Mammary epithelial cell (primary cell): ENCODE measurements at places on chromosomes 12 and 14. TPM values are rescaled to one million over a fixed set of nuclear protein-coding genes. Genes with fewer than 3 reads are reported as not detected.

Gene SLC25A29
- 29.7 and 34.4 TPM in 2 replicates for total RNA-seq

Gene PRKD1
- 6.3 TPM for total RNA-seq

Gene CAPZA3
- 0.17 TPM for total RNA-seq

Gene EML5
- 0.33 TPM for total RNA-seq

Gene NINJ2
- 0.17 TPM for total RNA-seq

Gene MYF6
- not detected for total RNA-seq

Gene CD163
- 0.17 TPM for total RNA-seq

Gene TAS2R14
- 1.4 and 1.7 TPM in 2 replicates for total RNA-seq
